ENCODE measurements at places on chromosomes 6 and 20. TPM values are rescaled to one million over a fixed set of nuclear protein-coding genes. Genes with fewer than 3 reads are reported as not detected.
A peak's percentile ranks its signal among the peaks of the same experiment; 100 is the strongest.

PTCHD4 gene
- 2.6 TPM for total RNA-seq

UFL1 gene
- 16.6 TPM for total RNA-seq

MSH5 gene
- total RNA-seq = 4.0 TPM

RFX6 gene
- total RNA-seq = not detected

EPHA7 gene
- not detected for total RNA-seq

OR2J3 gene
- not detected for total RNA-seq

CTAGE9 gene
- total RNA-seq = not detected

RHAG gene
- total RNA-seq = not detected

TPD52L1 gene
- total RNA-seq = 318 TPM

C4B gene
- 1.6 TPM for total RNA-seq

DCDC2 gene
- total RNA-seq = under 0.01 TPM

GRCh38 chr6:139126255-139126654, 8.6 kb upstream of the HECA start:
- DNase-seq = peak; percentile 72

DNA sequence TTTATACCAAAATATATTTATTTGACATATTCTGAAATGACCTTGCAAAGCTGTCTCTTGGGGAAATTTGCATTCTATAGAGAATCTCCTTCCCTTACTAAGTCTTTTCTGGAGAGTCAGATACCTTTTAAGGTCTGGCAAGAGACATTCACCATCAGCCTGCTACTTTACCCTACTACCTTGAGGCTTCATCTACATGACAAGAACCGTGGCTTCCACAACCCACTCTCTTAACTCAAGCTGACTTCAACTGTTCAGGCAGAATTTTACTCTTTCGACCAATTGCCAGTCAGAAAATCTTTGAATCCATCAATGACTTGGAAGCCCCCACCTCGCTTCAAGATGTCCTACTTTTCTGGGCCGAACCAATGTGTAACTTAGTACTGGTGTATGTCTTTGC, 314.2 kb downstream of the LAMA2 start:
- DNase-seq = no peak

DNA sequence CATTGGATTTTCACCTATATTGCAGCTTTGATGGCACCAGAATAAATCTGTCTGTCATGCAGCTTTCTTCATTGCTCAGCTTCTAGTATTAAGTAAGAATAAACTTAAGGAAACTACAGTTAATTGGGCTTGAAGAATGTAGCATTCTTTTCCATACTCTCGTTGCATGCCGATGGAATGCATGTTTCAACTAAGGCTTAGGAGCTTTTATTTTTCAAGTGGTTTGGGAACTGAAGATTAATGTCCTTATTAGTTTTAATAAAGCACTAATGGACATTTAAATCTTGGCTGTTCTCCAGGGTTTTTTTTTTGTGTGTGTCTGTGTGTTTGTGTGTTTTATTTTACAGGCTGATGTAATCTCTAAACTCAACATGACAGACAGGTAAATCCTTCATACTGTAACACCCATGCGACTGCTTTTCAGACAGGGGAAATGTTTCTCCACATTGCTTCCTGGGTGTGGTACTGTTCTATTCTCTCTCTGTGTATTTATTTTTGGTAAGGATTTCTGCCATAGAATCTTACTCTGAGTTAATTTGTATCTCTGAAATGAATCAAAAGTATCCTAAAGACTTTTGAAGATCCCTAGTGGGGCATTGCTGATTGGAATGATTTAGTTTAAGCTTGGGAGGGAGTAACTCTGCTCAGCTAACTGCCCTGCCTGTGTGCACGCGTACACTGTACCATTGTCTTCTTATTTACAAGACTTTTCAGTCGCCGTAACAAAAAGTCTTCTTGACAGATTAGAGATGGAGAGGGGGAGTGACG, 38.0 kb downstream of the SLC9A8 start:
- peak; percentile 47 for DNase-seq

DNA sequence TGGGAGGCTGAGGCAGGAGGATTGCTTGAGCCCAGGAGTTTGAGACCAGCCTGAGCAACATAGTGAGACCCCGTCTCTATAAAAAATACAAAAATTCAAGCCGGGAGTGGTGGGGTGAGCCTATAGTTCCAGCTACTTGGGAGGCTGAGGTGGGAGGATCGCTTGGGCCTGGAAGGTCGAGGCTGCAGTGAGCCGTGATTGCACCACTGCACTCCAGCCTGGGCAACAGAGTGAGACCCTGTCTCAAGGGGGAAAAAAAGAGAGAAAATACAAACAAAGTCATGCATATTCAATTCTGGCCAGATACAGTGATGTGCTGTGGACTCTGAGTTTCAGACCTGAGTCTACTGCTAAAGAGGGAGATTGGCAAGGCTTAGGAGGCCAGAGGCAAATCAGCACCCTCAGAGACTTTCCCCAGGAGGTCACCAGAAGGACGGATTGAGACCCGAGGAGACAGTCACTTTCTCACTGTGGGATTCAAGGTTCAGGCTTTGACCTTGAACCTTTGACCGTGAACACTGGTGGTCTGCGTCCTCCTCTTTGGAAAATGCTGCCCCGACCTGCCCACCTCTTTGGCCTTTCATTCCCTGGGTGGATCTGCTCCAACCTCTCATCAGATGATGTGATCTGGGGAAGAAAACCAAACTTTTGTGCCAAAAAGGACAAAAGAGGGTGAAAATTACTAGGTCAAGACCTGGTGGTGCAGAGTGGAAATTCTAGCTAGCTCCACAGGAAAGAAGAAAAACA, 31.2 kb downstream of the TGM2 start:
- DNase-seq = no peak

DNA sequence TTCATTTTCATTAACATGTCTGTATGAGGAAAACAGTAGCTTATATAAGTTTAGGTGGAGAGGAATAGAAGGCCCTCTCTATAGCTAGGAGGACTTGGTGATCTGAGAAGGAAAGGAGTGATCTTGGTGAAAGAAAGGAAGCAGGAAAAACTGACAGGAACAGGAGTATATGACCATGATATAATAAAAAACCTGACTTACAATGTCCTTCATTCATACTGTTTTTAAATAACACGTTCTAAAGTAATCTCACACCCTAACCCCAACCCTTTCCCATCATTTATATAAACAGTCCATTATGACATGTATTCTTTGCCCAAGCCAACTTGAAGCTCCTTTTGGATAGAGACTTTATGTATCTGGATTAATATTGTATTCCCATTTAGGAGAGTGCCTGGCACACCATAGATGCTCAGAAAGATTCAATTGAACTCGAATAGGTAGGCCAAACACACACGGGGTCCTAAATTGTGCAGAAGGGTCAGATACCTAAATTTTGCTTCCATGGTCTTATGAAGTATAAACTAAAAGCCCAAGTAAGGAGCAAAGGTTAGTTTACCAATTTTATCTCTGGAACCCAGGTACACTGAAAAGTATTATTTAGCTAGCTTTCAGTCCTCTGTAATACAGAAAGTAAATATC, 75.9 kb downstream of the OR2B2 start:
- no peak for DNase-seq

DNA sequence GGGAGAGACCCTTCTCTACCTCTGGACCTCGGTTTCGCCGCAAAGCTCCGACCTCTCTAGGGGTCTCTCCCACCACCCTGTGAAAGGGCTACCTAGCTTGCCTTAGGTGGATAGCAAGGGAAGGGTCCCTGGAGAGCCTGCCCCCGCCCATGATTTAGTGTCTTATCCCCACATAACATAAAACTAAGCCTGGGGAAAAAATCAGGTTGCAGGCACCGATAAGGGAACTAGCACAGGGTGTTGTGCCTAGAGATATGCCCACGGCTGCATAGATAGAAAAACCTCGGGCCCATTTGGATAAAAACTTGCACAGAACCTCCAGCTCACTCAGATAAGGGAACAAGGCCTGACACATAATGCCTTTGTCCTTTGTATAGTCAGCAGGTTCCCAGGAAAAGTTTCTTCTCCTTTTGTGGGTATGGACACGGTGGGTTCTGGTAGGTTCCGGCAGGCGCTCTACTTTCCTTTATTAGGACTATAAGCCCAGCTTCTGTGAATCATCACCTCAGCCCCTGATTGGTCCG, 846 bp downstream of the ZSCAN31 start:
- DNase-seq = no peak

GRCh38 chr6:12418946-12419345, 128.8 kb downstream of the EDN1 start:
- peak; percentile 72 for DNase-seq

- DNase-seq = no peak
Observed at GRCh38 chr6:11833626-11834592, 55.3 kb upstream of the ADTRP start.

DNA sequence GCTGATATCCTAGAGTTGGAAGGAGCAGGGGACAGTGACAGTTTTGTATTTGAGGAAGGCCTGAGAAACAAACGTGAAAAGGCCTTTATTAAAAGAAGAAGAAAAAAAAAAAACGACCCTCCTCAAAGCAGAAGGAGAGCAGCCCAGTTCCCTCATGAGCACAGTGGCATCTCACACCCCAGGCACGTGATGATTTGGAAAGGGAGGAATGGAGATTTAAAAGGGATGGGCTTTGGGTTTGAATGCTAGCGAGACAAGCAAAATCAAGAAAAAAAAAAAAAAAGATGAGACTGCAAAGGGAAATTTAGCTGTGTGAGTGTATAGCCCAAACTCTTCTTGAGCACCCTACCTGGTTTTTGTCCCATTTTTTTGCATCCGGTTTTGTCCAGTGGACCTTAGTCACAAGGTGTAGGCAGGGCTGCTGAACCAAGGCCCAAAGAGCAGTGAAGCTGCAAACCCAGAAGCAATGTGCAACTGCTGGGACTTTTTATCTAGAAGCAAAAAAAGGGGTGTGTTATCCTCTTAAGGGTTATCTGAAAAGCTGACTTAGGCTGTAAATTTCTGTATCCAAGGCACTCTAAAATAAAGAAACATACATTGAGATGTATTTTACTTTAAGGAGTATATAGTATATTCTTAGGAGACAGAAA, 54.5 kb upstream of the RREB1 start:
- DNase-seq = no peak

- DNase-seq = no peak
Observed at GRCh38 chr6:166625356-166625755, 1.7 kb downstream of the RPS6KA2 start.

DNA sequence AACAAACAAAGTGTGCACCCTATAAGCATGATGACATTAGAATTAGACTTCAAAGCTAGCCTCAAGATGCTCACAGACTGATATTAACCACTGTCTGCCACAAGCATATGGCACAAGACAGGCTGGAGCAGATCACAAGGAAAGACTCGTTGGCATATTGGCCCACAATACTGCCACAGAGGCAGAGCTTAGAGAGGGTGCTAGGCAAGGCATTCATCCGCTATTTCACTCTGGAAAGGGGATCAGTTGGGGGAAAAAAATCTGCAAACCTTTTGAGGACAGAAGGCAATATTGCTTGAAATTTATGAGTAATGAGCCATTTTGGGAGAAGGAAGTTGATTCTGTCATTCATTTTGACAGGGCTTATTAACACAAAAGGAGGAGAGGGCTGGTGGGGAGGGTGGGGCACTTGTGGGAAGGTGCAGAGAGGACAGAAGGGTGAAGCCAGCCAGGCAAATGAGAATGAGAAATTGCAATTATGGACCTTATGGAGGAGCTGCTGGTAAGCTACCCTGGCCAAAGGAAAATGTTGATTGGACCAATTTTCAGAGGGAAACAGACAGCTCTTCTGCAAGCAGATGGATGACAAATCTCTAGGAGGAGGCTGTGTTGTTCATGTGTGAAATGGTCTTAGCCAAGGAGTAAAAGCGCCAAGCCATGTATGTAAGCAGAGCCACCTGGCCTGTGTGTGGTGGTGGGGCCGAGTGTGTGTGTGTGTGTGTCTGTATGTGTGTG, 187.7 kb downstream of the GMPR start:
- no peak for DNase-seq
